ENCODE measurements at places on chromosomes 1 and 21.

GRCh38 chr1:151199873-151200581 is 1.7 kb downstream of the PIP5K1A start:
- no peak for DNase-seq

DNA sequence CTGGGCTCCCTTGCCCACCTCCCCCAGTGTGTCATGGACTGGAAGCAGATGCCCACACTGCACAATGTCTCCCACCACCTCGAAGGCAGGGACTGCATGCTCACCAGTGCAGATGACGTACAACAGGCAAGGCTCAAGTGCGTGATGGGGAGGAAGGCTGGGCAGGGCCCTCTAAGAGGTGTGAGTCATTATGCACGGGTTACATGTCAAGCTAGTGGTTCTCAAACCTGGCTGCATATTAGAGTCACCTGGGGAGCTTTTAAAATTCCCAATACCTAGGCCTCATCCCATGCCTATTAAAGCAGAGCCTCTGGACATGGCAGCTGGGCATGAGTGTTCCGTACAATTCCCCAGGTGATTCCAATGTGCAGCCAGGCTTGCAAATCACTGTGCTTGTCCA is 137.9 kb upstream of the NGF start:
- DNase-seq: no peak

GRCh38 chr1:247475793-247476192 is 17.9 kb upstream of the OR2B11 start:
- DNase-seq: no peak

DNA sequence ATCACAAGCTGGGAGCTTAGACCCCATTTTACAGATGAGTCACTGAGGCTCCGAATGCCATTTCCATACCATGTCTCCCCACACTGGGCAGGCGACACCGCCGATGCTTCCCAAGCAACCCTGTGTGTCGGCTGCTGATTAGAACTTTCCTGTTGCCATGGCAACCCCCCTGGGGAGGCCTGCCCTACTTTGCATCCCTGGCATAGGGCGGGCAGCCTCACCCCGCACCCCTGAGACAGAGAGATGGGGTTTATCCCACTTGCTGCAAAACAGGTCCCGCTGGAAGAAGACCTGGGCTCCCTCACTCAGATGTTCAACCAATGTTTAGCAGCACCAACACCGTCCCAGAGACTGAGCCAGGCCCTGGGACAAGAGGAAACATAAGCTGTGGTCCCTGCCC is 81.5 kb downstream of the CAMK2N1 start:
- DNase-seq: no peak

DNA sequence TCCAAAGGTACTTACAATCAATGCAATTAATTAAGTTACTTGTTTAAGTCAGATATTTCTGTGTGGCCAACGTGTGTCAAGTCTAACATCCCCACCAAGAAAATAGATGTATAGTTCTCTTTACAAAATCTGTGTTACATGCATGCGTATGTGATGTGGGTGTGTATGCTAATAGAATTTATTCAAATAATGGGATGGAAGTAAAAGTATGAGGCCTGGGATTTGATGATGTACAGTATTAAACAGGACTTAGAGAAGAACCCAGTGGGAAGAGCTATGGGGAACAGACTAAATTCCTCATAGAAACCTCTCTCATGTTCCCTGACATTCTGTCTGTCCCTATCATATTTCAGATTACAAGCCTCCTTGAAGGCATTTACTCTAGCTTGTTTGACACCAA is 72.5 kb downstream of the IFI44 start:
- DNase-seq: no peak

DNA sequence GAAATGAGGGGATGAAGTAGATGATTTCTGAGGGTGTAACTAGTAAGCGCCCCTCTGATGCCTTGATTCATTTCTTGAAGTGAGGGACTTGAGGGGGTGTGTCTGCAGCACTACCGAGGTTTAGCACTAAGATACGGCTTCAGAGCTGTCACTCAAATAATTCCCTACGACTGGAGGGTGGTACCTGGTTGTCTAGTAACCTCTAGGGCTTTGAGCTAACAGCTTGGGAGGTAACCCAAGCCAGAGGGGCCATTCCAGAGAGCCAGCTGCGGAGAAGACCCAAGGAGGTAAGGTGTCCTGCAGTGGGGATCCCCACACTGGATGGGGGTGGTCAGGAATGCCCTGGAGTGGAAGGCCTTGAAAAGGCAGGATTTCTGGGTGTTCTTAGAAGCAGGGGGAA is at the start of gene TTC24:
Gene TTC24, plus strand, starts transcription at position 252 of the 400 bp plus-strand sequence. CDS start 1,642 bp downstream, outside the sequence.
- DNase-seq: no peak

GRCh38 chr1:114341299-114341698 is 169.7 kb downstream of the TRIM33 start:
- peak; percentile 34 for DNase-seq

DNA sequence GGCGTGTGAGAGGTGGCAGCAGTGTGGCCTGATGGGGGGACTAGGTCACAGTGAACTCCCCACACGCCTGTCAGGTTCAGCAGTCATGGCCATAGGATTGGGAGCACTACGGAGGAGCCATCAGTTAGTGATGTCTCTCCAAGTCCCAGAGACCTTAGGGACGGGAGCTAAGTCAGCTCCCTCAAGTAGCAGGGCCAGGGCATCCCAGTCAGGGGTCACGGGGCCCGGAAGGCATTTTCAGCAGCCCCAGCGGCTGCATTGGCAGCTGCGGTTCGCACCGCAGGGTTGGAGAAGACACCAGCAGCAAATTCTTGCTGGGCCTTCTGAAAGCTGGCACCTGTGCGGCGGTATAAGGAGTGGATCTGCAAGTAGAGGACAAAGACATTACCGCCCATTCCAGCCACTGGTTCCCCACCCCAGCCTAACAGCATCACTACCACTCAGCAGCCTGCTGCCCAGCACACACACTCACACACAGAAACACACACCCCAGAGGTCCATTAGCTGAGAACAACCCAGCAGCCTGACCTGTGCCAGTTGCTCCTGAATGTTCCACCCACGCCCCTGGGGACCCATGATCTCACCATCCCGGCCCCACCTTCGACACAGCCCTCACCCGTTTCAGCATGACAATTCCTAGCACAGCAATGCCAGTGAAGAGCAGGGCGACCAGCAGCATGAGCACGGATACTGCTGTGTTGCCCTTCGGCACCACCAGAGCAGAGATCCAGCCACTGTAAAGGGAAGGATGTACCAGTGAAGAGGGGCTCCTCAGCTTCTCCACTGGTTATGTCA is 972 bp upstream of the ENTREP3 start:
- DNase-seq: no peak

DNA sequence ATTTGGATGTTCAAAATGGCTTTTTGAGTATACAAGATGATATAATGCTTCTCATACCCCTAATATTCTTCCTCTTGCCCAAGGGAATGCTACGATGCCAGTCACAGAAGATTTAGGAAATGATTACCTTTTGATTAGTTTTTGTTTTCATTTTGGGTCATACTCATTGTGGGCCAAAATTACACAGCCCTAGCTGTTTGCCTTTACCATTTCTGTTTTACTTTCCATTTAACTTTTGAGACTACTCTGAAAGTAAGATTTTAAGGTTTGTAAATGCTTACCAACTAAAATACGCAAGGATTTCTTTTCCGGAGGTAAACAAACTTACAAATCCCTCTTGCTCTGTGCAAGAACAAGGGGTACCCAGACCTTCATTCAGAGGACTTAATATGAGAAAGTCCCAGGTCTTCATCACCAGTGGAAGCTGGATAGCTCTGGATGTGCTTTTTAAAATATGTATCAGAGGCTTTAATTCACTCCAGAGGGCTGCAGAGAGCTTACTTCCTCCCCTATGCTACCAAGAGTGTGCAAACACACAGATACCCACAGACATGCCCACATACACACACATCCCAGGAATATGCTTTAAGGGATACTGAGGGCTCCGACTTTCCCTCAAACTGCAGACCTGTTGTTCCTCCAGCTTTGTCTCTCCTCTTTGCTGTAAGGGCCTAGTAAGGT is 631.4 kb downstream of the SMYD3 start:
- DNase-seq: no peak

GRCh38 chr1:218699421-218699820 is 354.3 kb downstream of the TGFB2 start:
- DNase-seq: no peak

DNA sequence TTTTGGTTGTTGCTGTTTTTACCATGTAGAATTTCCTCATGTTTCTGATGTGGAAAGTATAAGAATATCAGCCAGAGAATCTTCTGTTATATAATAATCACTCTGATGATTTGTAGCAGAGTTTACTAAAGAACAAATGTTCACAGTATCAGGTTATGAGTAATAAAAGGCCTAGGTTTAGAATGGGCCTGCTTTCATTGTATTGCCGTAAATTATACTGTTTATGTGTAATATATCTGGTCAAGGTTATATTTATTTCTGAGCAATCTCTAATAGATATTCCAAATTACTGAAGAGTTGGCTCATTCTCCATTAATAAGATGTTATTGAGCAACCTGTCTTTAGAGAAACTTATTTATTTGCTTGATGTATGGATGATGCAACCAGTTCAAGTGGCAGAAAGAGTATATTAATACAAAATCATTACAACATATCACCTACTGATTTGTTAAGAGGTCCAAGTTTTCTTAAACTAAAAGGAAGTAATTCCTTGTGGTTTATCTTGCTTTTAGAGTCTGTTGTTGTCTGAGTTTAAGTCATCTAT is 649.4 kb upstream of the CXADR start:
- no peak for DNase-seq

DNA sequence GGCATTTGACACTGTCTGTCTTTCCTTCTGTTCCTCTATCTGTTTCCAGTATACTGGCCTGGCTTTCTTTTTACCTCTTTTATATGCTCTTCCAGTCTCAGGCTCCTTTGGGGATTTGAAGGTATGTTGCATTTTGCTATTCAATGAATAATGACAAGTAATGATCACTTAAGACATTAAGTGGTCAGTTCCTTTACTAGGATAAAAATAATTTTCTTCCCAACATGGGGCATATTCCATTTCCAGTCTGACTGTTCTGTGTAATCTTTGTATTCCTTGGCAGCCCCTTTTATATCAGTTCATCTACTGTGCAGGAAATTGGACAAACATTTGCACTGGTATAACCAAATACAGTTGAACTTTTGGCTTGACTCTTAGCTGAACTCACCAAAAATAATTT is 15.6 kb downstream of the METTL18 start:
- no peak for DNase-seq

DNA sequence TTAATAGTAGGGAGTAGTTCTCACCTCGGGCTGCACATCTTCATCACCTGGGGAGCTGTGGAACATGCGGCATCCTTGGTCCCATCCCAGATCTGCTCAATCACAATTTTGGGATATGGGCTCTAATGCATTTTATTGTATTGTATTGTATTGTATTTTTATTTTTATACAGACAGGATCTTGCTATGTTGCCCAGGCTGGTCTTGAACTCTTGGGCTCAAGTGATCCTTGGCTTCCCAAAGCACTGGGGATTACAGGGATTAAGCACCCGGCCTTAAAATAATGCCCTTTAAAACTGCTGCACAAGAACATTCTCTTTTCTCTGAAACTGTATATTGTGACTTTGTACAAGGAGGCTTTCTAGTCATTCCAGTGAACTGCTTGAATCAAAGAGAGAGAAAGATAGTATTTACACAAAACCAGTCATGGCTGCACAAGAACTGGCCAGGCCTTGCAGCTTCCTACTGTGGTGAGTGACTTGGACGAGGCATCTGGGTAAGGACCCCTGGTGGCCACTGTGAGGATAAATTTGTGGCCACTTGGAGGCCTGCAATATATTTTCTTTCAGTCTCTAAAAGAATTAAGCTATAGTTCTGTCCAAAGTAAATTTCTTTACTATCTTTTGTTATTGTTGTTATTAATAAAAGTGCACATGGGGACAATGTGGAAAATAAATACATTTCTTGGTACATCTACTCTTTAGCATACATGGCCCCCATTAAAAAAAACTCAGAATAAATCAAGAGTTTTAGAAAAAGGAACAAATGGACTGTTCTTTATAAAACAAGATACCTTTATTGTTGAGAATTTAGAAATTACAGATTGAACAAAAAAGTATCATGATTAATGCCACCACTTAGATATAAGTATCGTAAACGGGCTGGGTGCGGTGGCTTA is 48.0 kb downstream of the TBCE start:
- peak; percentile 37 for DNase-seq

DNA sequence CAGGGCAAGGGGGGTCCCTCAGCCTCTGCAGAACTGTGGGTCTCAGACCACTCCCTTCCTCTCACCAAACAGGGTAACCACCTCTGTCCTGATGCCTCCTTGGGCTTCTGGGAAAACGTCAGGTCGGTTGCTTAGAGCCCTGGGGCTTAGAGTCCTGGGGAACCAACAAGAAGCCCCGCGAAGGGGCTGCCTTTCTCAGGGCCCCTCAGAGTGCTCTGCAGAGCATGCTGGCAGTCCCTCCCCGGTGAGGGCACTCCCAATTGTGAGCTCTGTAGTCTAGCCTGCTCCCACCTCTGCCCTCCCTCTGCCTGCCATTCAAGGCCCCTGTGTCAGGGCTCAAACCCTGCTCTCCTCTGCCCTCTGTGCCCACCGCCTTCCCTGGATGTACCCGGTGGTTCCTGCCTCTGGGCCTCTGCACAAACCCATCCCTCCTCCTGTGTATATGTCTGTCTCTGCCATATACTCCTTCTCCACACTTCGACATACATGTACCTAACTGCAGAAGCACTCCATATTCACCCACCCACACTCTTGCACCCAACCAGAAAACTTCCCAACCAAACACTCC is 92.3 kb downstream of the DMRTB1 start:
- no peak for DNase-seq

DNA sequence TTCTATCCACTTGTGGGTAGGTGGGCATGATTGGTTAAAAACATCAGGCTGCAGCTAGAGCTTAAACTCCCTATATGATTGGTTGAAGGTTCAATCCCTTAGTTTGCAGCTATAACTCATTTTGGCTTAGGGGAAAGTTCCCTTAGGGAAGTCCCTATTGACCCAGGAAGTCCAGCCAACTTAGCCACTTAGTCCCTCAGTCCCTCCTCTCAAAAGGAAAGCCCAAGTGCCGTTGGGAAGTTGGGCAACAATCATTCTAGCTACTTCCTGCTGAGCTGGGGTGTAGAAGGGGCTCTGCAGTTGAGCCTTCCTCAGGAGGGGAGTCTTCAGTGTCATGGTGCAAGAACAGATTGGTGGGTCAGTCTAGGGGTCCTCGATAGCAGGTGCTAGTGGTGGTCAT is 12.2 kb downstream of the MSTO1 start:
- DNase-seq: no peak

GRCh38 chr1:44802306-44803061 is 2.3 kb downstream of the PLK3 start:
- no peak for DNase-seq

- DNase-seq: no peak
Observed at GRCh38 chr1:231354330-231355020, 16.4 kb downstream of the SPRTN start.

DNA sequence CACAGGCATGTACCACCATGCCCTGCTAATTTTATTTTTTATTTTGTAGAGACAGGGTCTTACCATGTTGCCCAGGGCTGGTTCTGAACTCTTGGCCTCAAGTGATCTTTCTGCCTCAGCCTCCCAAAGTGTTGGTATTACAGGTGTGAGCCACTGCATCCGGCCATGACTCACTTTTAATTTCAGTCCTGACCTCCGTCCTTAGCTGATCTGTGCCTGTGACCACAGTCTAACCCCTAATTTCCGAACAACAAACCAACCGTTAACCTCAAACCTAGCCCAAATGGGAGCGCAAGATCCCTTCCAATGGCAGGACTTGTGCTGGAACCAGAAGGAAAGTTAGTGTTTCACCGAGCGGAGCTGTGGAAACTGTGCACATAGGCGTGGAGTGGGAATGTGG is 29.3 kb upstream of the MAN1C1 start:
- no peak for DNase-seq

GRCh38 chr1:94281361-94282142 is 44.2 kb upstream of the ARHGAP29 start:
- no peak for DNase-seq

GRCh38 chr1:15272009-15272781 is 25.2 kb downstream of the FHAD1 start:
- no peak for DNase-seq

- no peak for DNase-seq
Observed at GRCh38 chr1:219354962-219355361, 181.3 kb downstream of the LYPLAL1 start.

Data from T-helper 9 cell (primary cell).